Motor neuron (in vitro differentiated cells): ENCODE measurements at places on chromosomes 5 and 9. TPM values are rescaled to one million over a fixed set of nuclear protein-coding genes. Genes with fewer than 3 reads are reported as not detected.
A peak's percentile ranks its signal among the peaks of the same experiment; 100 is the strongest.

- no peak for ATAC-seq
Observed at GRCh38 chr9:118321788-118322187, 617.6 kb downstream of the TLR4 start.

DNA sequence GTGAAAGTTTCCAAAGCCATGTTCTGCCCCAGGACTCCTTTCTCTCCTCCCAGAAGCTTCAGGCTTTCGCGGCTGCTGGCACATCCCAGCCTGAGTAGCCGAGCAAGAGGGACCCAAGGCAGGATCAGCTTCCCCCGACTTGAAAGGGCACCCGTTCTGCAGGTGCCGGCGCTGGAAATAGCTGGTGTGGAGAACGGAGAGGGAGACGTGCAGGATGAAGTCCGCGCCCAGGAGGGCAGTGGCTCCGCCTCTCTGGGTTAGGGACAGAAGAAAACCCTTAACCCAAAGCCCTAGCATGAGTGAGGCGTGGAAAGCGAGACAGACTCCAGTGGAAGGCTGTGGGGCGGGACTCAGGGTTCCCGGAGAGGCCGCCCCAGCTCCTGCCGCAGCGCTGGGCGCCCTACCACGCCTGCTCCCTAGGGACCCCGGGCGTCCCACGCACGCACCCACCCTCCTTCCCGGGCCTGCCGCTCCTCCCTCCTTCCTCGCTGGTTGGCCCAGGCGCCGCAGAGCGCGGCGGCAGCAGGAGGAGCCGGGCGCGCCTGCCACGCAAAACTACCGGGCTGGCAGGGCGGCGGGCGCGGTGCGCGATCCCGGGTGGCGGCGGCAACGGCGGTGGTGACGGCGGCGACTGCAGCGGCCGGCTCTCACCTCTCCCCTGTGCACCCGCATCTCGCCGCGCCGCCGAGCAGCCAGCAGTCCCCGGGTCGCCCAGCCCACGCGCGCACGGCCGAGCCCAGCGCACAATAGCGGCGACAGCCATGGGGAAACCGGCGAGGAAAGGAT is at the start of gene SLC1A1:
Gene SLC1A1, plus strand, starts transcription at position 550 of the 786 bp plus-strand sequence. Its CDS starts 212 bp downstream, at position 762.
- ATAC-seq: peak; percentile 86

- no peak for ATAC-seq
Observed at GRCh38 chr5:135393229-135393628, 5.8 kb downstream of the MACROH2A1 start.

- ATAC-seq: no peak
Observed at GRCh38 chr9:119280740-119281485, 88.3 kb downstream of the BRINP1 start.

GRCh38 chr5:174599992-174600391 is 124.4 kb upstream of the MSX2 start:
- ATAC-seq: no peak

DNA sequence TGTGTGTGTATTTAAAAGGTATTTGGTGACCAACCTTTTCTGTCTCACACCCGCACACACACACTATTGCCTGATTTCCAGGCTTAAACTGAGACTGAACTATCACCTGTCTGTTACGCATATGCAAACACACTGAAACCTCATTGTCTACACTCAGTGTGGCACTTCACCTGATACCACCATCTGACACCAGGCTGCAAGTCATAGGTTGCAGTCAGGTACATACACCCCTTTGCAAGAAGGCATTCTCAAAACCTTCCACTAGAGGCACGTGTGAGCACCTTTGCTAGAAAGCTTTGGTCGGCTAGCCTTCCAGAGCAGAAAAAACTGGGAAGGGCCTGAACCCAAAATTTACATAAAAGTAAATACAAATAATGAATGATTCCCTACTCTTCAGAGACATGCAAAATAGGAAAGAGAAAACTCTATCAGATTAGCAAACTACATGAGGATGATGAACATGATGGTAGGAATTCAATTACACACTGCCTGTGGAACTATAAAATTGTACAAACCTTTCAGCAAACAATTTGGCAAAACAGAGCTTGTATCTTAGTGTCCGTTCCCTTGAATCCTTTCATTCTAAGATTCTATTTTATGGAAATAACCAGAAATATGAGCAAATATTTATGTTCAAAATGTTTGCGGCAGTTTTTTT is 5.9 kb upstream of the FOXD1 start:
- ATAC-seq: peak; percentile 87

DNA sequence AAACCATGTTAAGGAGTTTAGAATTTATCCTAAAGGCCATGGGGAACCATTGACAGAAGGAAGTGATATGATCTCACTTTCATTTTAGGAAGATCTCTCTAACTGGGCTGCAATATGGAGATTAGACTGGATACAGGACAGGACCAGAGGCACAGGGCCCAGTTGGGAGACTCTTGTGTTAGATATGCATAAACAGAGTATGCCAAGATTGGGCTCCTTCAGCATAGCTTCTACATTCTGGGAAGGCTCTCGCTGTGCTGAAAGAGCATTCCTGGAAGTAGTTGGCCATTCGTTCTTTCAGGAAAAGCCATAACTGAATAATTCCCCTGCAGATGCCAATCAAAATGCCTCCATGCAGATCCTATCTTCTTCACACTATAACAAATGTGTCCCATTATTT is 204.5 kb downstream of the CWC27 start:
- ATAC-seq: no peak

- no peak for ATAC-seq
Observed at GRCh38 chr5:116885825-116886224, 311.2 kb upstream of the SEMA6A start.

GRCh38 chr5:38997591-38997990 is 76.6 kb downstream of the RICTOR start:
- no peak for ATAC-seq

DNA sequence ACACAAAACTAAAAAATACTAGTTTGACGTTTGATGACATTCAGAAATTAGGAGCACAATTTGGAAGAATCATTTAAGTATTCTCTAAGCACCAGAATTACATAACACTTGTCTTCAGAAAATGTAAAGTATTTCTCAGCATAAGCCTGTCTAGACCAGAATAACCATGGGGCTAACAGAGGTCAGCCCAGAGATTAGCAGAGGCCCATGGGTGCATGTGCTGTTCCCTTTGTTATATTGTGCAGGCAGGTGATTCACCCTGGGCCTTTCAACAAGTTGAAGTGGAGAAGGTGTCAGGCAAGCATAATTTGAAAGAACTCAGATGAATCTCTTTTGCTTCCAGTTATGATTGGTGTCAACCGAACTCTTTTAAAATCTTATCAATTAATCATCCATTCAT is 227.9 kb downstream of the LURAP1L start:
- ATAC-seq: no peak

DNA sequence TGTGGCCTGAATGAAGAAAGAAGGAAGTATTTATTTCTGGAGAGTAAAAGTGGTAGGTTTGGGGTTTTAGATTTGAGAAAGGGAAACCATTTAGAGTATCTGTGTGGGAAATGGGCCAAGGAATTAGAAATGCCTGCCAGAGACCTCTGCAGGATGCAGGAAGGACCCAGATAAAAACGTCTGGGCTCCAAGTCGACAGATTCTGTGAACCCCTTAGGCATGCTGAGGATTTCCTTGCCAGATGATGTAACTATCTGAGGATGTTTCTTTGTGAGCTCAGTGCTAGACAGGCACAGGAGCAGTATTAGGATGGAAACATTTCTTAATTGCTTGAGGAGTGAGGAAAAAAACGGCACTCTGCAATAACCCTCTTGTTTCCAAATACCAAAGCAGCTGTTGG is 251.8 kb upstream of the DMRT1 start:
- ATAC-seq: no peak

GRCh38 chr5:133295520-133295919 is 243.7 kb downstream of the HSPA4 start:
- ATAC-seq: peak; percentile 9

DNA sequence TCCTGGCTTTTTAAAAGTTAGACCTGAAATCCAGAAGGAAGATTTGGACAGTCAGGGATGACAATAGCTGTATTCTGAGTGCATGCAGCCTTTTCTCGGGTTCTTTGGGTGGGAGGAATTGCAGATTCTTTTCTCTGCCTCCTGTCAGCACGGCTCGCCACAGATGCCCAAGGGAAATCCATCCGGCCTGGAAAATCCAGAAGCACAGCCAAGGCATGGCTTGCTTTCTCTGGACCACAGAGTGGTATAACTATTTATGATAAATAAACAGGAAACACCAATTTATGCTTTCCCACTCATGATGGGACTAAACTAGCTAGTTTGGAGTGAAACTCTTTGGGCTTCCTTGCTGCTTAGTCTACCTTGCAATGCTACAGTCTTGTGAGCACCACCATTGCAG is 59.1 kb downstream of the C9orf152 start:
- no peak for ATAC-seq

The PRR16 gene
- total RNA-seq: 0.92 and 1.3 TPM in 2 replicates

The SYNPO gene
- total RNA-seq: 0.27 and 0.50 TPM in 2 replicates

The SEMA5A gene
- total RNA-seq: 2.1 and 2.3 TPM in 2 replicates

The BASP1 gene
- total RNA-seq: 2.2 and 2.5 TPM in 2 replicates

The ITGA1 gene
- 0.32 and 0.73 TPM in 2 replicates for total RNA-seq

The SUSD1 gene
- total RNA-seq: 2.5 and 4.9 TPM in 2 replicates

The CDH12 gene
- total RNA-seq: not detected in 2 replicates

The RBM22 gene
- total RNA-seq: 26.4 and 27.4 TPM in 2 replicates

The DUSP1 gene
- 15.9 and 20.5 TPM in 2 replicates for total RNA-seq

The GARIN3 gene
- 0.36 and 0.54 TPM in 2 replicates for total RNA-seq

The C9orf50 gene
- 0.19 and 0.57 TPM in 2 replicates for total RNA-seq
